Germinal center (tissue), 1 donor: ENCODE measurements at places on chromosomes 2 and 18.

DNA sequence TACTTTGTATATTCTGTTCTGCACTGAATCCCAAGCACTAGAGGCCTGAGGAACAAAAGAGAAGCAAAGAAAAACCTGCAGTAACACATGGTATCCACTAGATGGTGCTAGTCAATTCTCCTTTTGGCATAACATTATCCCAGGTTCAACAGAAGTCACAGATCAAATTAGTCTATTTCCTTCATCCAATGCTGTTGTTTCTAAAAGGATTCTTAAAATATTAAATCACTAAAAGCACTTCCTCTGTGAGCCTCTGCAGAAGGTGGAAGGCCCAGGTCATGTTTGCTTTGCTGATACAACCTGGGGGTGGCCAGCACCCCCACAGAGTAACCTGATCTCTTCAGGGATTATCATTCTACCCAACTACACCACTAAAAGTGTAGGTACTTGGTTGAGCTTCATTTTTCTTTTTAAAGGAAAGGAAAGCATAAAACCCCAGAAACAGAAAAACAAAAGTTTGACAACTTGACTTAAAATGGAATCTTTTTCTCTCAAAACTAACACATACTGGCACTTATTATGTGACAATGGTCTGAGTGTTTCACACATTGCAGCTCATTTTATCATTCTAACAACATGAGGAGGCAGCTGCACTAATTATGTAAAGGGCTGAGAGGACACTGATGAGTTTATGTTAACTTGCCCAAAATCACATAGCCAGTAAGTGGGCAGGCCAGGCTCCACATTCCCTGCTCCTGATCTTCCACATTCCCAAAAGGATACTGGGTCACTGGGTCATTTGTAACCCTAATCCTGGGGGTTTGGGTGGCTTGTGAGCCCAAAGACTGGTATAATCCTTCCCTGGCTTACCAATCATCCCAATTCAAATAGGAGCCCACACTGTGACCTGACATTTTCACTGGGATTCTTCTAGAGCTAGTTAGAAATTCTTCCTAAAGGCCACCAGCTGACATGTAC lies 66.8 kb upstream of the DNER start:
- DNase-seq: peak; percentile 53

GRCh38 chr2:212387146-212387545 lies 151.5 kb downstream of the ERBB4 start:
- DNase-seq: no peak

- no peak for DNase-seq
Observed at GRCh38 chr2:156334496-156335478, 2.3 kb upstream of the NR4A2 start.

GRCh38 chr2:235605312-235606003 lies 111.6 kb downstream of the AGAP1 start:
- no peak for DNase-seq

DNA sequence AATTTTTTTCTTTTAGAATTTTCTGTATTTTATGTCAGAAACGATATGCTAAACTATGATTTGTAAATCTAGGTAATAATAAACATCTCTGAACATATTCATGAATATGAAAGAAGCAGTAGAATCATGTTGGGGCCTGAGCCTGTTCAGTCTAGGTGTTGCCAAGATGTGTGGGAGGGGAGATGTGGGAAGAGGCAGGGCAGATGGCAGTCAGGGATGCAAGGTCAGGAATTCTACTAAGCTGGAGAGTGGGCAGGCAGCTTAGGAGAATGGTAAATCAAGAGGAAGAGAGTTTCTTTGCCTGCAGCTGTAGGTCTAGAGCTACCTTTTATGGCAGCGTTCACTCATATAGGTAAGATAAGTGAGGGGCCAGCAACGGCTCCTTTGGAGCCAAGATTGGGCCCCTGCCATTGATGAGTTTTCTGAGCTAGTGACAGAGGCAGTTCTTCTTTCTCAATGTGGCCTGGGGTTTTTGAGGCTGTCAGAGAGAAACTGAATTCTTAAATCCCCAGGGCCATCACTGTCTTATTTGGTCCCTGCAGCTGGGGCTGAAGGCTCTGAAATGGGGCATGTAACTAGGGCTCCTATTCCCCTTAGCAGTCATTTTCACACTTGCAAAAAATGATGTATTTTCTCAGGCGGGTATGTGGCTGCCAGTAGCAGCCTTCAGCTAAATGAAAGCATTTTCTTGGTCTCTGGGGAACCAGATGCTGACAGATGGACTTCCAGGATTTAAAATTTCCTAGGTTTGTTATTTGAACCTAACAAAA lies 232.8 kb downstream of the PIK3C3 start:
- no peak for DNase-seq

DNA sequence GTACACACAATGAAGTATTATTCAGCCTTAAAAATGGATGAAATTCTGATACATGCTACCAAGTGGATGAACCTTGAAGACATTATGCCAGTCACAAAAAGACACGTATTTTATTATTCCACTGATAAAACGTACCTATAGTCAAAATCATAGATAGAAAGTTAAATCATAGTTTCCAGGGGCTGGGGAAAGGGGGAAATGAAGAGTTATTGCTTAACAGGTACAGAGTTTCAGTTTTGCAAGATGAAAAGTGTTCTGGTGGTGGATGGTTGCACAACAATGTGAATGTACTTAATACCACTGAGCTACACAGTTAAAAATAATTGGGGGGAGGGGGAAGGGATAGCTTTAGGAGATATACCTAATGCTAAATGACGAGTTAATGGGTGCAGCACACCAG lies 279.0 kb upstream of the STON1 start:
- DNase-seq: no peak

DNA sequence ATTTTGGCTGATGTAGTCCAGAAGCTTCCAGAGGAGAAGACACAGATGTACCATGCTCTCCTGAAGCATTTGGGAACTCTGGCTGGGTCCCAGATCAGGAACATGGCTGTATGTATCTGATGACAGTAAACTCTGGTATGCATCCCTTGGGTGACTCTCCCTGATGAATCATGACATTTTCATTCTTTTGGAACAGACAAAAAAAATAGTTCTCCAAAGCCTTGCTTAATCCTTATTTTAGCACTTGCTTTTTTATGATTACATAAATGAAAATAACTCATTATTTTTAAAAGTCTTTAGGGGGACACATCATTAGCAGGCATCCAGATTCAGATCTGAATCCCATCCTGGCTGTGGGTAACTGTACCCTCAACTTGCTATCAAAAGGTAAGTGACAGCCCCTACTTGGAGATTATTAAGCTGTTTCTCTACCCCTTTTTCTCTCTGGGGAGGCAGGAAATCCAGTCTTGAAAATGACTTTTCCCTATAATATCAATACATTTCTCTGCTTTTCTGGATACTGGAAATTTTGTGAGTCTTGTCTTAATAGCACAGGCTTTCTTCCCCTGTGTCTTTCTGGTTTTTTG lies 23.3 kb downstream of the AOX1 start:
- DNase-seq: no peak

- no peak for DNase-seq
Observed at GRCh38 chr2:11093467-11093866, 61.8 kb upstream of the SLC66A3 start.

DNA sequence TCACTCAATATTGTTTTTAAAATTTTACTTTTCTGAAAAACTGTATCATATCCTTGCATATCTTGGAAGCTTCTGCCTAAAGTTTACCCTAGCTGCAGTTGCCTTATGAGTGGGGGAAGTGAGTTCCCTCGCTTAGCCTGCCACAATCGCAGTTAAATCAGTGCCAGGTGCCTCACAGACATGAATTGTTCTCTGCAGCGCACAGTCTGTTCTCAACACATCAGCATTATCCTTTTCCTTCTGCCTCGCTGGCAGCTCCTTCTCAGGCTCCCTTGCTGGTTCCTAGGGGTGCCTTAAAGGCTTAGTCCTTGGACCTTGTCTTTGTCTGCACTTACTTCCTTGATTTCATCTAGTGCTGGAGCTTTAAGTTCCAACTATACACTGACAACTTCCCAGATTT lies 132.8 kb downstream of the TTC27 start:
- DNase-seq: no peak

- no peak for DNase-seq
Observed at GRCh38 chr2:157853211-157853610, 22.9 kb downstream of the ACVR1 start.

GRCh38 chr2:66688951-66689350 lies 254.0 kb downstream of the MEIS1 start:
- no peak for DNase-seq

GRCh38 chr2:189791338-189792042 lies 7.2 kb downstream of the PMS1 start:
- DNase-seq: no peak

DNA sequence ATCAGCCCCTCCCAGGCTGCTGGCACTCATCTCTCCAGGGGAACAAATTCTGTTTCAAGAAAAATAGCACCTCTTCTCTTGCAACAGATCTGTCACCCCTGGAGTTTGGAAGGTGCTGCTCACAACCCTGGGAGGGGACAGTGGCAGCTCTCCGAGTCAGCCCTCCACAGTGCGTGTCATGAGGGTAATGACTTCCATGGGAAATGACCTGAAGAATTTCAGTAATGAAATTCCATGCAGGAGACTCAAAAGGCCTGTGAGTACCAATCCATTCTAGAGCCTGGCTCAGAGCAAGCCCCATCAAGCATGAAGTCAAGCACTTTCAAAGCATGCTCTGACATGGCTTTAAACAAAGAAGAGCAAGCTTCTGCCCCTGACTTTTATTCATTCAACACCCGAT lies 276.3 kb upstream of the PARD3B start:
- DNase-seq: no peak

DNA sequence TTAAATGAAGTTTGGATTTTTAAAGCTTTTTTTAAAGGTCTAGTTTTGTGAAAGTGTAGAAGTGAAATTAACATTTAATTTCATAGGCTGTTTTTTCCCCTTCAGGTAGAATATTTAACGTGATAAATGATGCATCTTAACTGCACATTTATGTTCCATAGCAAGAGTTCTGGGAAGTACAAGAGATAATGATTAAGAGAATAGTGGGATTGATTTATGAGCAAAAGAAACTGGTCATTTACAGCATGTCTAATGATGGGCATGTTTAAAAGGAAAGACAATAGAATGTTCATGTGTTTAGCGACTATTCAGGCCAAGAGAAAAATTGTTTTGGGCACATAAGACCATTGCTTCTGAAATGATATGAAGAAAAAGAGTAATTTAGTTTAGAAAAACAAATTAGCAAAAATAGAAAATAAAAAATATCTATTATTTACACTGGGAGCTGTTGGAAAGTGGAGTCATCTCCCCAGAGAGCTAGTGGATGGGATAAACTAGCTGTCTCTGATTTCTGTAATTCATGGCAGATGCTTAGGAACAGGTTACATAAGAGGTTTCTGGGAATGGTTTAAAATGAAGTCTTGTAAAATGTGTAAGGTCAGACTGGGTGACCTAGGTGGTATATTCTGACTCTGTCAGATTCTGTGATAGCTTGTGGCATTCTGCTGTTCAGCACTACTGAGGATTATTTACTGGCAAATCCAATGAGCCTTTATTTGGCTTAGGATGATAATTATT lies 60.7 kb downstream of the WDR7 start:
- DNase-seq: no peak
